Hematopoietic multipotent progenitor cell treated with erythropoietin and hydrocortisone succinate and interleukin-3 and kit ligand, for 15 days (in vitro differentiated cells): ENCODE measurements at places on chromosomes 3 and 15.

DNA sequence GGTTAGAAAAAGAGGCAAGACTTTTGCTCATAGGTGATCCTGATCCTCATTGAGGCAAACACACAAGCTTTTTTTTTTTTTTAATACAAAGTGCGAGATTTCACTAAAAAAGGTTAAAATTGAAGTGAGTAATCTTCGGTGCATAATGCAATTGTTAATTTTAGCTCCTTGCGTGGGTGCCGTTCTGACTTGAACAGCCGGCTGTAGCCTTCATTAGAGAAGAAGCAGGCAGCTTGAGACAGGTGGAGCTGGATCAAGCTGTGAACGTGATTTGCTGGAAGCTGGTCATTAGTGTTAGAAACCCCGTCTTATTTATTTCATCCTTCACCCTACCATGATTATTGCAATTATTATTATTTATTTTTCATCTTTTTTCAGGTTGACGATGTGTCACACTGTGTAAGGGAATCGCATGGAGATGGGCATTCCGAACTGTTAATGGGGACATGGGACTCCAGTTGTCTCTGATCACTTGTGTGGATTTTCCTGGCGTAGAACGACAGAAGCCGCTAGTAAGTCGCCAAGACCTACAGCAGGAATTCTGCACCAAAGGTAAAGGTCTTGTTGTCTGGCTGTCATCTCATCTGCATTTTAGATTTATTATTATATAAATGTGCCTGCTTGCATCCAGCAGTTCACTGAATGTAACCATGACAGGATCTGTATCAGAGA is 40.2 kb downstream of the ARPP21 start:
- DNase-seq, result no peak

DNA sequence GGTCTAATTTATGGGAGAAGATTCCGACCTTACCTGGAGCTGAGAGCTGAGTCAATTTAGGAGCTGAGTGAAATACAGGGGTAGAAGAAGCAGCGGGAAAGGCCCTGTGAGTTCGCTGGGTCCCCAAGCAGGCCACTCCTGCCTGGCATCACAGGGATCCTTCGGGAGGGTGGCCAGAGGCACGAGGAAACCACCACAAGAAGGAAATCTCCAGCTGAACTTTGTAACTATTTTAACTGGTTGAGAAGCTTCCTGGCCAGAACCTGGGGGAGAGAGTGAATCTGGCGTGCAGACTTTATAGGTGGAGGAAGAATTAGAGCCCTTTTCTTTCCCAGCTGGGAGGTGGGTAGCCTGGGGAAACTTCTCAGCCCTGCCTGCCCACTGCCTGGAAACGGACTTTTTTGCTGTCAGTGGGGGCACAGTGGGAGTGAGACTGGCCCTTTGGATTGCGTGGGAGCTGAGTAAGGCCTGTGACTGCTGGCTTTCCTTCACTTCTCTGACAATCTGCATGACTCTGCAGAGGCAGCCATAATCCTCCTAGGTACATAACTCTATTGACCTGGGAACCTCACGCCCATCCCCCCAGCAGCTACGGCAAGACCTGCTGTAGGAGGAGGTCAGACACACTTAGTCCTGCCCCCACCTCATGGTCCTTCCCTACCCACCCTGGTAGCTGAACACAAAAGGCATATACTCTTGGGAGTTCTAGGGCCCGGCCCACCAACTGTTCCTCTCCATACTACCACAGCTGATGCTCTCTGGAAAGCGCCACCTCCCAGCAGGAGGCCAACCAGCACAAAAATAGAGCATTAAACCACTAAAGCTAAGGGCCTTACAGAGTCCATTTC is 340.7 kb downstream of the CNTN3 start:
- no peak for DNase-seq

GRCh38 chr3:68360492-68360891 is 571.9 kb downstream of the TAFA4 start:
- no peak for DNase-seq

GRCh38 chr15:88394553-88395145 is 72.5 kb downstream of the MRPL46 start:
- no peak for DNase-seq

GRCh38 chr3:142614059-142614626 is 17.9 kb downstream of the PLS1 start:
- DNase-seq, result no peak

DNA sequence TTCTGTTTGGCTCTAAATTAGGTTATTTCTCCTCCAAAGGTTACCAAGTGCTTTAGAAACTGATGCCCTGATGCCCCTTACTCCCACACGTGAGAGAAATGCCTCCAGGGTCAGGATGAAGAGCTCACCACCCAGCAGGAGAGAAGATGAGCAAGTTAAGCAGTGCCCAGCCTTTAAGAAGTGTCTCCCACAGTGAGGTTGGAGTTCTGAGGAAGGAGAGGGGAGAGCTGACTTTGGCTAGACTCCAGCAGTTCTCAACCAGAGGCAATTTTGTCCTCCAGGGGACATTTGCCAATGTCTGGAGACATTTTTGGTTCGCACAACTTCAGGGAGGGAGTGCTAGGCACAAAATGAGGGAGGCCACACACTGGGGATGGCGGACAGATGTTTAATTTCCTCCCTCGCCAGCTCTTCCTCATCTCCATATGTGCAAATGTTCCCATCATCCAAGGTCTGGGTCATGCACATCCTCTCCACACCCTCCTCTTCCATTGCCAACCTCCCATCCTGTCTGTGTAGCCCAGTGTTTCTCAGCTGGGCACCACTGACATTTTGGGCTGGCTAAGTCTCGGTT is 50.6 kb upstream of the SLC7A14 start:
- DNase-seq, result no peak

- no peak for DNase-seq
Observed at GRCh38 chr15:100909989-100910955, 8.9 kb upstream of the LRRK1 start.

DNA sequence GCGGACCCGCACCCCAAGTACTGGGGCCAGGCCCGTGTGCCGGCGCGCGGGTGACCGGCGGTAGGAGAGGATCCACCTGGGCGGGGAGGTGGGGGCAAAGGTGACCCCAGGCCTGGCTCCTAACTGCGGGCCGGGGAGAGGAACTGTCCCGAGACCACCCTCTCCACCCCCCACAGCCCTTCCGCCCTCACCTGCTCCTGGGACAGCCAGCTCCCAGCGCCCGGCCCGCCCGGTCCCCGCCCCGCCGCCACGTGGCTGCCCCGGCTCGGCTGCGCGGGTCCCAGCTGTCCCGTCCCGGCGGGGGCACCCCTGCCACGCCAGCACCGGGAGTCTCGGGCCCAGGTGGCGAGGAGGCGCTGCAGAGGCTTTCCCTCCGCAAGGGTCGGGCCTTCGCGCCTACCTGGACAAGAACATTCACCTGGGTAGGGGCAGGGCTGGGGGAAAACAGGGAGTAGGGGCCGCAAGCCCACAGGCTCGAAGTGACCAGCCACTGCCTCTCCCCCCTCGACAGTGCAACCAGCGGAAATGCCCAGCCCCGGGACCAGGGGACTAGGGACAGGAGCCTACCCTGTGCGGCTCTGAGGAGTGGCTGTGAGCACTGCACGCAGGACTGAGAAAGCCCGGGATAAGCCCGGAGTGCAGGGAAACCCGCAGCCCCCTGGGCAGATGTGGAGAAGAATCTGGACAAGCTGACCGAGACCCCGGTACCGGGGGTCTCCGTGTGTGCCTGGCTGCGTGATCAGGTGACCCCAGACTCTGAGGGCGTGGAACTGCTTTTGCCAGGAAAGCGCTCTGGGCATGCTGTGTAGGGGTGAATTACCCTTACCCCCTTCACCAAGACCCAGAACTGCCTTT is at the start of gene SLC12A8:
Gene SLC12A8, minus strand, starts transcription at position 240 of the 855 bp plus-strand sequence. CDS start 1,399 bp downstream, outside the sequence.
- DNase-seq, result no peak

- DNase-seq, result no peak
Observed at GRCh38 chr3:127849368-127849767, 27.1 kb upstream of the MGLL start.

GRCh38 chr15:55420171-55420866 is 12.0 kb downstream of the PIERCE2 start:
- no peak for DNase-seq

- DNase-seq, result no peak
Observed at GRCh38 chr3:109643590-109643989, 306.2 kb upstream of the DPPA4 start.
